ENCODE measurements at places on chromosomes 3 and 15. TPM values are rescaled to one million over a fixed set of nuclear protein-coding genes. Genes with fewer than 3 reads are reported as not detected.

GP9 gene
- total RNA-seq, result not detected

EFHB gene
- 0.24 TPM for total RNA-seq

LMLN gene
- total RNA-seq, result 2.8 TPM

CLRN1 gene
- not detected for total RNA-seq

WWTR1 gene
- 0.81 TPM for total RNA-seq

DNA sequence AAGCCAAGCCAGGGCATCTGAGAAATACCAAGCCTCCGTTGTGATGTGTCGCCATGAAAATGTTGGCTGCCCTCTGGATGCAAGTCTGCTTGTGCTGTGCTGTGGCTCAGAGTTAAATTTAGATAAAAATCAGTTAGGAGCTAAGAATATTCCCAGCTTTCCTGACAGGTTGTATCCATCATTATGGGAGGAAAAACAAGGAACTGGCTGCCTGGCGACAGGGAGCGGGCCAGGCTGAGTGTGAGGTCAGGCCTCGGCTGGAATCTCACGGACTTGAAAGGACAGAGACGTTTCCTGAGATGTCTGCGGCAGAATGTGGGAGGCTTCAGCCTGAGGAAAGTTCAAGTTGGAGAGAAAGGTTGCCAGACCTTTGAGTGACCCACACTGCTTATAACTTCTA, 213.8 kb downstream of the THSD4 start:
- peaks cover 5% of the 10 kb centered on the region for H3K4me1 ChIP-seq
- peaks cover 2% of the 10 kb centered on the region for H3K27me3 ChIP-seq
- no peak overlapping the region for H3K4me3 ChIP-seq
- no peak overlapping the region for H3K27ac ChIP-seq
- H3K36me3 ChIP-seq, result no peaks in the 10 kb centered on the region
- no peak for DNase-seq

GRCh38 chr3:149908424-149908957, 62.2 kb downstream of the PFN2 start:
- no peaks in the 10 kb centered on the region for H3K27me3 ChIP-seq
- no peaks in the 10 kb centered on the region for H3K4me1 ChIP-seq
- H3K36me3 ChIP-seq, result no peaks in the 10 kb centered on the region

- no peaks in the 10 kb centered on the region for H3K4me1 ChIP-seq
- DNase-seq, result peak; percentile 4
- peaks cover 51% of the 10 kb centered on the region for H3K27me3 ChIP-seq
- no peak overlapping the region for H3K27ac ChIP-seq
Observed at GRCh38 chr15:73873889-73874511, 636 bp downstream of the TBC1D21 start.

DNA sequence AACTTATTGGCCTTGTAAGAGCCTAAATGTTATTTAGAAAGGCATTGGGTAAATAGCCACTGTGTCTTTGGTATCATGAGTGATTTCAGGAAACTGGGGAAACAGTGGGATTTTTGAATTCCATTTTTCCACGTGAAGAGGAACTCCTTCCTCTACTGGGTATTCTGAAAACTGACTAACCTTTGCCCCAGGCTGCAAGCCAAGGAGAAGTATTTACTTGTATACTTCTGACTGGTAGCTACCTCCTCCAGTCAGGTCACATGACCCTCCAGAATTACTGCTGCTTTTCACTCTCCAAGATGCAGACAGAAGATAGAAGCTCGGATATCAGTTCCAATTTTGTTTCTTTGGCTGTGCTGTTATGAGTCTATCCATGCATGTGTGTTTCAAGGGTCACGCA, 50.9 kb upstream of the MAP3K13 start:
- H3K4me3 ChIP-seq, result no peak overlapping the region
- peaks cover 5% of the 10 kb centered on the region for H3K4me1 ChIP-seq
- no peak for DNase-seq
- peaks cover 4% of the 10 kb centered on the region for H3K27me3 ChIP-seq
- H3K27ac ChIP-seq, result no peak overlapping the region
- H3K36me3 ChIP-seq, result peaks cover 3% of the 10 kb centered on the region

- no peak for DNase-seq
- H3K36me3 ChIP-seq, result no peaks in the 10 kb centered on the region
- H3K27ac ChIP-seq, result no peak overlapping the region
- no peaks in the 10 kb centered on the region for H3K4me1 ChIP-seq
- H3K27me3 ChIP-seq, result no peaks in the 10 kb centered on the region
Observed at GRCh38 chr3:161905520-161906132, 409.0 kb downstream of the OTOL1 start.

- H3K36me3 ChIP-seq, result no peaks in the 10 kb centered on the region
- H3K4me3 ChIP-seq, result no peak overlapping the region
- H3K27me3 ChIP-seq, result peaks cover 13% of the 10 kb centered on the region
- H3K4me1 ChIP-seq, result peaks cover 8% of the 10 kb centered on the region
- no peak overlapping the region for H3K27ac ChIP-seq
- no peak for DNase-seq
Observed at GRCh38 chr3:171881251-171881650, 38.1 kb downstream of the TMEM212 start.

DNA sequence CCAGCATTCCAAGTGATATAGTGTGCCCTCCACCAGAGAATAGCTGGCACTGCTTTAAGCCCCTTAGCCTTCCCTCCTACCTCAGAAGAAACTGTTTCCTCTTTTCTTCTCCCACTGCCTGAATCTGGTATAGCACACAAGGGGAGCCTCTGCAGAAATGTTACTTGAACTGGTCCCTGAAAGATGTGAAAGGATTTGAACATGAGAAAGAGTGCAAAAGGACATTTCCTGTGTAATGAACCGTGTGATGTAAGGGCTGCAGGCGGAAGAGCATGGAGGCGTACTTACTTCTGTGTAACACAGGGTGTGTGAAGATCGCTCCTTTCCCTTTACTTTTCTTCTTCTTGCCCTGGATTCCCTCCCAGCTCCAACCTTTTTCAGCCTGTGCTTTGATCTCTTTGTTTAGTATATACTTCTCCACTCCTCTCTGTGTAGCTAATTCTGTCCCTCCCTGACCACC, 8.4 kb downstream of the TMOD3 start:
- H3K36me3 ChIP-seq, result peaks cover 5% of the 10 kb centered on the region
- peak overlapping the region; percentile 63 for H3K27ac ChIP-seq
- peaks cover 76% of the 10 kb centered on the region for H3K4me1 ChIP-seq
- DNase-seq, result no peak
- no peaks in the 10 kb centered on the region for H3K27me3 ChIP-seq

DNA sequence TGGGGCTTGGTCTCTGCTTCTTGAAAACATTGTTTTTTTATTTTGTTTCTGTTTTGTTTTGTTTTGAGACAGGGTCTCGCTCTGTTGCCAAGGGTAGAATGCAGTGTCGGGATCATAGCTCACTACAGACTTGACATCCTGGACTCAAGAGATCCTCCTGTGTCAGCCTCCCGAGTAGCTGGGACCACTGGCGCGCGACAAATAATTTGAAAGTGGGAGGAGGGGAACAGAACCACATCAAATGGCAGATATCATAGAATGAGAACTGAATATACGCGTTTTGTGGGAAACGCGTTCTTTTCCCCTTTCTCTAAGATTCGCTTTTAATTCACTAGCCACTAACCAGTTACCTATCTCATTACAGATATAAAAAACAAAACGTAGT, 641 bp upstream of the VPS13C start:
- H3K4me3 ChIP-seq, result peak overlapping the region; percentile 98
- peaks cover 16% of the 10 kb centered on the region for H3K27me3 ChIP-seq
- H3K27ac ChIP-seq, result peak overlapping the region; percentile 94
- DNase-seq, result no peak
- H3K36me3 ChIP-seq, result peaks cover 11% of the 10 kb centered on the region
- H3K4me1 ChIP-seq, result peaks cover 41% of the 10 kb centered on the region

- no peaks in the 10 kb centered on the region for H3K36me3 ChIP-seq
- peaks cover 2% of the 10 kb centered on the region for H3K27me3 ChIP-seq
- H3K4me3 ChIP-seq, result peak overlapping the region; percentile 89
- peak overlapping the region; percentile 95 for H3K27ac ChIP-seq
Observed at GRCh38 chr3:53073553-53074365, 27.9 kb upstream of the SFMBT1 start.

DNA sequence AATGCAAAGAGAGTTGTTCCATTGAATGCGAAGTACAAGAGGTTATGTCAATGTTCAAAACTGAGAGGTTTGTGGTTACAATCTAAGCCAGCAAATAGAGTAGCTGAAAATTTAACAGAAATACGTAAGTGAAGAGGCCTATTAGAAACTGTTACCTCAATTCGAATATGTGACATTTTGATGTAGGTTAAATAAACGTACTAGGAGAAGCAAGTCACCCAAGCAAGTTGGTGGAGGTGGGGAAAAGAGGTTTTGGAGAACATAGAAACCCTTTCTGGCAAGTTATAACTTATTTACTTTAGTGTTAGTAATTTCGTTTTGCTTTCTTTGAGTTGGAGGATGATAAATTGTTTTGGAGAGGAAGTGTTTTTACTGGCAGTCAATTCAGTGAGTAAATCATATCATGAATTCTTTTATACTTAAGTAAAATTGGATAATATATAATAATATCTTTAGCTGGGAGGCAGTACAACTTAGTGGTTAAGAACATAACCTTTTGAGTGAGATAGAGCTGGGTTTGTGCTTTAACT, 91.2 kb upstream of the NAALADL2 start:
- H3K4me1 ChIP-seq, result no peaks in the 10 kb centered on the region
- no peak overlapping the region for H3K4me3 ChIP-seq
- DNase-seq, result no peak
- H3K27ac ChIP-seq, result no peak overlapping the region
- H3K36me3 ChIP-seq, result no peaks in the 10 kb centered on the region

DNA sequence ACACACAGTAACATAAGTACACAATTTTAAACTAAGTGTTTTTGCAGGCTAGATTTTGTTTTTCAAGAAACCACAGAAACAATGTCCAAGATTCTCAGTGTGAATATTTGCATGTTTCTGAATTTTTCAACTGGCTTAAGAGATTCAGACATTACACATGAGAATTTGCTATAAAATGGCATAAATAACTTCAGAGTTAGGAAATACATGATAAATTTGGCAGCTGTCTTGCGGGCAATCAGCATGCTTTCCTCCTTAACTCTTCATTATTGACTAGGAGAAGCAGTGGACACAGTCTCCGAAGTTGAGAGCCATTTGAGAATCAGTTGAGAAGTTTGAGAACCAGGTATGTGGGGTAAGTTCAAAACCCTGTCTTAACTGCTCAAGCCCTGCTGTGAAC, 625.6 kb upstream of the SGO1 start:
- H3K27me3 ChIP-seq, result no peaks in the 10 kb centered on the region
- no peak for DNase-seq
- H3K27ac ChIP-seq, result no peak overlapping the region
- no peak overlapping the region for H3K4me3 ChIP-seq
- no peaks in the 10 kb centered on the region for H3K4me1 ChIP-seq

DNA sequence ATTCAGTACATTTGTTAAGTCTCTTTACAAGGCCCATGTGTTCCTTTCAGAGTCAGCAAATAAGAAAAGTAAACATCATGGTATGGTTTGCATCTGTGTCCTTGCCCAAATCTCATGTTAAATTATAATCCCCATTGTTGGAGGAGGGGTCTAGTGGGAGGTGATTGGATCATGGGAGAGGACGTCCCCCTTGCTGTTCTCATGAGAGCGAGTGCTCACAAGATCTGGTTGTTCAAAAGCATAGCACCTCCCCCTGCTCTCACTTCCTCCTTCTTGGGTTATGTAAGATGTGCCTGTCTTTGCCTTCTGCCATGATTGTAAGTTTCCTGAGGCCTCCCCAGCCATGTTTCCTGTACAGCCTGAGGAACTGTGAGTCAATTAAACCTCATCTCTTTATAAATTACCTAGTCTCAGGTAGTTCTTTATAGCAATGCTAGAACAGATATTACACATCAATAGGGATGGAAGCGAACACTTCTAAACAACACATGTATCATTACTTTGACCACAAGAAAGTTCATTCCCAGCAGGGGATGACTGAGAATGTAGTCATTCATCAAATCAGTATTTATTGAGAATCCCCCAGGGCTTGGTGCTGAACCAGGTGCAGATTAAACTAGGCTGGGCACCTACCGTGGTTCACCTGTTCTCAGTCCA, 4.1 kb downstream of the EFCAB12 start:
- peaks cover 5% of the 10 kb centered on the region for H3K36me3 ChIP-seq
- no peak overlapping the region for H3K4me3 ChIP-seq
- no peak for DNase-seq
- H3K27me3 ChIP-seq, result peaks cover 4% of the 10 kb centered on the region
- H3K4me1 ChIP-seq, result peaks cover 31% of the 10 kb centered on the region
